ENCODE measurements at places on chromosomes 11 and 22.

DNA sequence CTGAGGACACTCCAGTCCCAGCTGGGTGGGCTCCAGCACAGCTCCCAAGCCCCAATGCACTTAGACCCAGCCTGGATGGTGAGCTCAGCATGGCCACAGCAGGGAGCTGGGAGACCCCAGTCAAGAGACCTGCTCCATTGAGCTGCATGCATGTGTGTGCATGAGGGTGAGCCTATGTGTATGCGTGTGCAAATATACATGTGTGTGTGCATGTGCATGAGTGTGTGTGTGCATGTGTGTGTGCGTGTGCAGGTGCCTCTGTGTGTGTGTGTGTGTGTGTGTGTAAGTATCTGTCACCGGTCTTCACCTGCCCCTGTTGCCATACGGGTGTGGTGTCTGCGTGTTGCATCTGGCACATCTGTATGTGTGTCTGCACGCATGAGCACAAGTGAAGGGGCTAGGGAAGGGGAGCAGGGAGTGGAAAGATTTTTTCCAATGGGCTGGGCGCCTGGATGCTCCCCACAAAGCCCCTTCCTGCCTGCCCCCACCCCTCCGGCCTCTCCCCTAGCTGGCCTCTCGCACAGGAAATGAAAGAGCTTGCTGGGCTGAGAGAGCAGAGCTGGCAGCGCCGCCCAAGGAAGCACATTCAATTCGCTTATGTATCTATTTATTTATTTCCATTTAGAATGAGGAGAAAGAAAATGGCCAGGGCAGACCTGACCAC is 4.1 kb downstream of the TSPAN32 start:
- DNase-seq: peak; percentile 57

- DNase-seq: no peak
These were observed 12.1 kb downstream of the TSPAN4 start for GRCh38 chr11:854601-855329.

DNA sequence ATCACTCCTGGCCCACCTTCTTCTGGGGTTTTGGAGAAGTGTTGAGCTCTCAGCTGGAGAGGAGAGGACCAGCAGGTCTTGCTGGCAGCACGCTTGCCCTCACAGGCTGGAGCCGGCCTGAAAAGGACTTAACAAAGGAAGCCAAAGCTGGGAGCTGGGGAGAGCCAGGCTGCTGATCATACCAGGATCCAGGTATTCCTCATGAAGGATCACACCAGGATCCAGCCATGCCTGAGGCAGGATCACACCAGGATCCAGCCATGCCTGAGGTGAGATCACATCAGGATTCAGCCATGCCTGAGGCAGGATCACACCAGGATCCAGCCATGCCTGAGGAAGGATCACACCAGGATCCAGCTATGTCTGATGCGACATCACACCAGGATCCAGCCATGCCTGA is 17.0 kb downstream of the MRGPRD start:
- DNase-seq: no peak

DNA sequence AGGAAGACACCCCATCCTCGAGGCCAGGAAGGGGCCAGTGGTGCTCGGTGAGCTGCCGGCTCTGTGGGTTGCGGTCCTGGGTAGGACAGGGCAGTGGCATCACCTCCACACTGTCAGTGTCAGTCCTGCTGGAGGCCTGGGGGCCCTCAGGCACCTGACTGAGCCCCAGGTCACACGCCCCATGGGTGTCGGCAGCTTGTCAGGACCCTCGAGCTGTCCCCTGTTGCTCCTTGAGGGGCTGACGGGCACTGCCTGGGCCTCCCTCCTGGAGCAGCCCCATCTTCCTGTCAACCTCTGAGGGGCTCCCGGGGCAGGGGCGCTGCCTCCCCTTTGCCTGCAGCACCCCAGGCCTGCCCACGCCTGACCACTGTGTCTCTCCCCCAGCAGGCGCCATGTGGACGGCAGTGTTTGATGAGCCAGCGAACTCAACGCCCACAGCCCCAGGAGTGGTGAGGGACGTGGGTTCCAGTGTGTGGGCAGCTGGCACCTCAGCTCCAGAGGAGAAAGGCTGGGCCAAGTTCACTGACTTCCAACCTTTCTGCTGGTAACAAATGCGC is 35.4 kb downstream of the SBF1 start:
- no peak for DNase-seq

GRCh38 chr22:50200461-50201190 is at the start of gene SELENOO:
SELENOO (plus strand) TSS chr22:50201011; CDS start chr22:50201037, 26 bp downstream.
- peak; percentile 100 for DNase-seq

GRCh38 chr22:26321469-26321913 is 107.6 kb upstream of the ASPHD2 start:
- peak; percentile 74 for DNase-seq

GRCh38 chr11:115439385-115439784 is 64.8 kb downstream of the CADM1 start:
- no peak for DNase-seq

- DNase-seq: no peak
These were observed 76.0 kb downstream of the PACSIN2 start for GRCh38 chr22:42938976-42939375.

DNA sequence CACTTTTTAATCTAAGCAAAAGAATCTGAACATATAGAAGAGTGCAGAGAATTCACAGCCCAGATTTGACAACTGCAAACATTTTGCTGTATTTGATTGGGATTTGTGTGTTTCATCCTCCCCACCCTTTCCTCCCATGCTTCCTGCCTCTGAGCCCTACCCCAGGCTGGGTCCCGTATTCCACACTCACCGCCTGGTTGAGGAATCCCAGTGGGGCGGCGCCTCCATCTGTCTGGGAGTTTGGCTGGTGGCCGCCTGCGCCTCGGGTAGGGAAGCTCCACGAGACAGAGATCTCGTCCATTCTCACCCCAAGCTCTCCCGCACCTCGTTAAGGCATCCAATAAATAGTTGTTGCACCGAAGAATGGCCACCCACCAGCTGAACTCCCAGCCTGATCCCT is 105.9 kb upstream of the SLC22A12 start:
- no peak for DNase-seq

DNA sequence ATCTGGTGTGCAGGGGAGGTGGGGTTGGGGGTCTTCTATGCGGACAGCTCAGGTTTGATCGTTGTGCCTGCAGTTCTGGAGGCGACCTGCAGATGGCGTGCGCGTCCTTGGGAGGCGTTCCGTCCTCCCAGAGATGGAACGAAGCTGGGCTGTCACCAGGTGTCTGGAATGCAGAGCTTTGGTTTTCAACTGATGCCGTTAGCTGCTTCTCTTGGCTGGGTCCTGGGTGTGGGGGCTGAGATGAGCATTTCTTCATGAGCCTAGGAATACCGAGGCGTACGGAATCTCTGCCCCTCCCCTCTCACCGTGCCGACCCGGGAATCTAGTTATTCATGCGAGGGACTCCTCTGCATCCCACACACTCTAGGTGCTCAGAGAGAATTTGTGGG is 98.6 kb downstream of the CEP164 start:
- DNase-seq: peak; percentile 90

DNA sequence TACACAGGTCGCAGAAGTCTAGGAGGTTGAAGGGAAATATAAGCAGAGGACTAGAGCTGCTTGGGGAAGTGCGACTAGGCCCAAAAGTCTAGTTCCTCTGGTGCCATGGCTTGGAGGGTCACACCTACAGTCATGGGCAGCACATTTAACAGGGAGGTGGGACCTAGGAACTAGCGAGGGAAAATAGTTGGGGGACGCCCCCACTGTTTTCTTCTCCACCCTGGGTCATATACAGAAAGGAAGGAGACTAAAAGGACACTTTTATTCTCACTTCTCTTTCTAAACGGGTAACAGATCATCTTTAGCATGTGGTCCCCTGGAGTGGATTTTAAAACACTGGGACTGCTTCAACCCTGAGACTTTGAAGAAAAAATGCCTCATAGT is 16.6 kb downstream of the APIP start:
- DNase-seq: no peak

GRCh38 chr11:33892906-33893594 is 1.2 kb upstream of the LMO2 start:
- DNase-seq: no peak

GRCh38 chr11:104275992-104276391 is 112.0 kb upstream of the PDGFD start:
- DNase-seq: no peak

DNA sequence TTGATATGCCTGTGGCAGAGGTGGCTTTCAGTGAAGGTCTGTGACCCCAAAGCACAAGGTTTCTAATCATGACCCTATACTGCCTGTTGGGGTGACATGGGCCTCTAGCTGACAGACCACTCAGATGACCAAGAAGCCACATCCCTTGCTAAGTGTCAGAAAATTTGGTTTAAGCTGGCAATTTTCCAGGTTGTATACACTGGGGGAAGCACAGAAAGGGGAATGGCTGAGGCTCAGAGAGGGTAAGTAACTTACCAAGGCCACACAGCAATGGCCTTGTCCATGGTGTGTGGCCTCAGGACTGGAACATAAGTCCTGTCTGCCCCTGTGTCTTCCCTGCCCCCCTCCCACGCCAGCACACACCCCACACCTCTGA is 66.9 kb upstream of the PRDM11 start:
- DNase-seq: no peak

DNA sequence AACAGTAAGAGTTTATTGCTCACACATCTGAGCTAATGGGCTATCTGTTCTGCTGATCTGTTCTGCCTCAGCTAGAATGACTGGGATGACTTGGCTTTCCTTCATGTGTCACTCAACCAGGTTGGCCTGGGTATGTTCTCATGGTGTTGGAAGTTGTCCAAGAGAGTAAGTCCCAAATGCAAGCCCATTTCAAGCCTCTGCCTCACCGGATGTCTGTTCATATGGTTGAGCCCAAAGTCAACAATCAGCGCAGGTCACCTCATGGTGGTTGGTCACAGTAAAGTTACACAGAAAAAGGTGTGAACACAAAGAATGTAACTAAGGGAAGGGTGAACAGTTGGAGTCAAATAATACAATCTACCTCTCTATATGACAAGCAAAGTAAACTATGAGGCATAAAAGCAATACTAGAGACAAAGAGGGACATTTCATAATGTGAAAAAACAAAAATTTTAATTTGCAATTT is 1.9 kb downstream of the GDPD4 start:
- no peak for DNase-seq

DNA sequence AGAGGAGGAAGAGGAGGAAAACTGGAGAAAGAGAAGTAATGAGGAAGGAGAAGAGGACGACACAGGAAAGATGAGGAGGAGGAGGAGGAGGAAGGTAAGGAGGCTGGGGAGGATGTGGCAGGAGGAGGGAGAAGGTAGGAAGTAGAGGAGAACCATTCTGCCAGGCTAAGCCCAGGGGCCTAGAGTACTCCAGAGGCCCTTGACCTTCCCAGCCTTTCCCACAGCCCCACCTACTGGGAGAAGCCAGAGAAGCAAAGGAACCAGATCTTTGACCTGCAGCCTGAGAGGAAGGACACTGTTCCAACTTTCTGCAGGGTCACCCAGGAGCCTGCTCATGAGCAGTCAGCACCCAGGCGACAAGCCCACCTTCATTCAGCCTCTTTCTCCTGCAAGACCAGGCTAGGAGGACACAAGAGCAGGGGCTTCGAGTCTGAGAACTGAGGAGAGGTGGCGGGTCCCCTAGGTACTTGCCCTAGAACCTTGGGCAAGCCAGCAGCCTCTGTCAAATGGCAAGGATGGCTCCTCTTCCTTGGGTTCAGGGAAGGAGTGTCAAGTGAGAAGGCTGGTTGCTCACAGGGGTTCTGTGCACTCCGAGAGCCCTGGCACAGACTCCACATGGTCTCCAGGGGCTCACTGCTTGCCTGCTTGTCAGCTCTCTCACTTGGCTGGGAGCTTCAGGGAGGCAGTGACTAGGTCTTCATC is 27.9 kb upstream of the OAF start:
- DNase-seq: no peak

DNA sequence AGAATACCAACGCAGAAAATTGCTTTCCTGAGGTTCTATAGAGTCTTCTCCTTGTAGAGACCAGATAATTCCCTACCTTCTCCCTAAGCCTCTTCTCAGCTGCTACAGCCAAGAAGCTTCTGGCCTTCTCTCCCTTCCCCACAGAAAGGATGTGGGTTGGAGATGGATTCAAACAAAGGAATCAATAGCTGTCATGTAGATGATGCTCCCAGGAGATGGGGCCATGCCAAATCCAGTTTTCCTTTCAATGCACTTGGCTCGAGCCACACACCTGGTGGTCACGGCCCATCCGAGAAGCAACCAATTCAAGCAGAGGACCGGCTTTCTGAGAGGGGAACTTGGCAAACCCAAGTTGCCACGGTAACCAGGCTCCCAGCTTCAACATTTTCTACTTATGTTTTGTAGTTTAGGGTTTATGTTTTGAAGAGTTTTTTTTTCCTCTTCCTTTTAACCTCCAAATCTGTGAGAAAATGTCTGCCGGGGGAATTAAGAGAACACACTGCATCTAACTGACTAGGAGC is 31.3 kb upstream of the OPCML start:
- no peak for DNase-seq

GRCh38 chr11:102309621-102310541 is 7.4 kb upstream of the BIRC3 start:
- DNase-seq: no peak

GRCh38 chr11:33829430-33830141 is 55.3 kb upstream of the FBXO3 start:
- DNase-seq: peak; percentile 85

- no peak for DNase-seq
These were observed 13.5 kb upstream of the FADD start for GRCh38 chr11:70189622-70190021.

- DNase-seq: no peak
These were observed 341 bp downstream of the NAALADL1 start for GRCh38 chr11:65058012-65058411.

DNA sequence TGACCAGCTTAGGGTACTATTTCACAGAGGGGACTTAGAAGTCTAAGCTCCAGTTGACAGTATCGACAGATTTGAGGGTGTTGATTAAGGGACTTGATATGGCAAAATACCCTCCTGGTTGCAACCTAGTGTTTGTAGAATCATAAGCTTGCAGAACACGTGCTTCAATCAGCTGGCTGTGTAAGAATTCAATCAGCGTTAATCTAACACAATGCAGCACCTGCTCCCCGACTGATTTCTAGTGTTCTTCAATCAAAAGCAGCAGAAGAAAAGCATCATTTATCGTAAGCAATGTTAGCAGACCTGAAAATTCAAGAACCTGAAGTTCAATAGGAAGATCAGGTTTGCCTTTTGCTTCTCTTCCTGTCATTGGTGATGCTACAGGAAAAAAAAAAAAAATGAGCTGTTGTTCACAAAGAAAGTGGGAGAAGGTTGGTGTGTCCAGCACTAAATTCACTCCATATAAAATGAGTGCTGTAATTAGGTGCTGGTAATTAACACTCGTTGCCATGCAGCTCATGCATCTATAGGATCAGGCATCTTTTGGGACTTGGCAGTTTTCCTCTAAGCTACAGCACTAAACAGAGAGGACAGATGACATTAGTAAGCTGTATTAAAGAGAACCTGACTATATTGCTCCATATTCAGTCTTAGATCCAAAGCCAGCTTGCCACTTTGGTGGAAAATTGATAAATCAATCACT is 840.3 kb downstream of the OPCML start:
- no peak for DNase-seq

DNA sequence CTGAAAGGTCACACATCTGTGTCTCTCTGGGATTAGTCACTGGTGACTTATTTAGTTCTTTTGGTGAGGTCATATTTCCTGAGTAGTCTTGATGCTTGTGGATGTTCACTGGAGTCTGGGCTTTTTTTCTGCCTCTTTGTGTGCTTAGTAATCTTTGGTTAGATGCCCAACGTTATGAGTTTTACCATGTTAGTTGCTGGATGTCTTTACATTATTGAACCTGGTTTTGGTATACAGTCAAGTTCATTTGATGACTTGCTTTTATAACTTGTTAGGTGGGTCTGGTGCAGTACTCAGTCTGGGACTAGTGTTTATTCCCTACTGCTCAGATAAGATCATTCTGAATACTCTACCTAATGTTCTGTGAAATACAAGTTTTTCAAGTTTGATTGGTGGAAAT is 26.2 kb upstream of the SLC37A2 start:
- DNase-seq: peak; percentile 25
